Activated CD4-positive, alpha-beta T cell treated with anti-CD3 and anti-CD28 coated beads, Interleukin-2, amount 50 U/mL, for 4 hours (primary cell): ENCODE measurements at places on chromosomes 2 and 18.
A peak's percentile ranks its signal among the peaks of the same experiment; 100 is the strongest.

- DNase-seq, result no peak
Measured at GRCh38 chr2:30446602-30447148, 371 bp upstream of the LCLAT1 start.

DNA sequence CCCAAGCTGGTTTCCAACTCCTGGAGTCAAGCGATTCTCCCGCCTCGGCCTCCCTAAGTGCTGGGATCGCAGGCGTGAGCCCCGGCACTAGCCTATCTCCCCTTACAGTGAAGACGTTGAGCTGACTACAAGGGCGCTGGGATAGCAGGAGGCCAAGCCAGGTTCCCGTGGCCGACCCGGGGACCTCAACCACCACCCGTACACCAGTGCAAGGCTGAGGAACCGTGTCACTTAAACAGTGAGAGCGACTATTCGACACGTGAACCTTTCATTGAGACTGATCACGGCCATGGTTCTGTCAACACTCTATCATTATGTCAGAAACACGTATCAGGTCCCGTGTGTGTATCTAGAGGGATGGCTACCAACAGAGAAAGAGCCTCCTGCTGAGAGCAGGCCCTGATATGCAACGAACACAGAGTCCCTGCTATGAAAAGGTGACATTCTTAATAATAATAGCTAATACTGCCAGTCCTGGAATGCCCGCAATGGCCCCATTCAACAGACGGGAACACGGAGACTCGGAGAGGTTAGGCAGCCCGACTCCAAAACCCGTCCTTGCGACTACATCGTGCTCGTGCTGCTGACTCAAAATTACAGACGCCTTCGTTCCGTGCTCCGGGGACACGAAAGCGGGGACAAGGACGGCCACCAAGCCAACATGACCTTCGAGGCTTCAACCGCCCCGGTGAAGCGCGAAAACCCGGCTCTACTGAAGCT, 833 bp downstream of the AFG3L2 start:
- peak; percentile 23 for DNase-seq

DNA sequence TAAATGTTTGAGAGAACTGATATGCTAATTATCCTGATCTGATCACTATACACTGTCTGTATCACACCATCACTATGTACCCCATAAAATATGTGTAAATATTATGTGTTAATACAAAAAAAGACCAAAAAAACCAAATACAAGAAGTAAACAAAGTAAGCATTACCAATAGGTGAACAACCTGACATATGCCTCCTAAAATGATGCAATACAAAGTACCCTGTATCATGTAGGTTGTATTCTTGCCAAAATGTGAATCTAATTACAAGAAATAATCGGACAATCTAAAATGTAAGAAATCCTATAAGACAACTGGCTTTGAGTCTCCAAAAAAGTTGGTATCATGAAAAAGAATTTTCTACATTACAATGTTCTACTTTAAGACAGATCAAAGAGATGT, 7.8 kb downstream of the POLR1A start:
- DNase-seq, result no peak

GRCh38 chr2:101368376-101368775, 18.9 kb downstream of the CREG2 start:
- DNase-seq, result no peak

GRCh38 chr18:10153924-10154752, 240.3 kb downstream of the VAPA start:
- no peak for DNase-seq

- DNase-seq, result no peak
Measured at GRCh38 chr2:147482111-147482895, 362.5 kb upstream of the ACVR2A start.

GRCh38 chr2:218320704-218321336, 28.5 kb upstream of the TMBIM1 start:
- no peak for DNase-seq

DNA sequence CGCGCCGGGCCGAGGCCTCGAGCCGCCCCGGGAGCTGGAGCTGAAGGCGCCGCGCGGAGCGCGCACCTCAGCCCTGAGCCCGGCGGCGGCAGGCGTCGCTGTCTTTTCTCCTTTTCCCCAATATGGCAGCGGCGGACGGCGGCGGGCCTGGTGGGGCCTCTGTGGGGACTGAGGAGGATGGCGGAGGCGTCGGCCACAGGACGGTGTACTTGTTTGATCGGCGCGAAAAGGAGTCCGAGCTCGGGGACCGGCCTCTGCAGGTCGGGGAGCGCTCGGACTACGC, 369 bp downstream of the SMCHD1 start:
- DNase-seq, result no peak

GRCh38 chr2:230668184-230668938, 44.3 kb upstream of the CAB39 start:
- DNase-seq, result peak; percentile 28

DNA sequence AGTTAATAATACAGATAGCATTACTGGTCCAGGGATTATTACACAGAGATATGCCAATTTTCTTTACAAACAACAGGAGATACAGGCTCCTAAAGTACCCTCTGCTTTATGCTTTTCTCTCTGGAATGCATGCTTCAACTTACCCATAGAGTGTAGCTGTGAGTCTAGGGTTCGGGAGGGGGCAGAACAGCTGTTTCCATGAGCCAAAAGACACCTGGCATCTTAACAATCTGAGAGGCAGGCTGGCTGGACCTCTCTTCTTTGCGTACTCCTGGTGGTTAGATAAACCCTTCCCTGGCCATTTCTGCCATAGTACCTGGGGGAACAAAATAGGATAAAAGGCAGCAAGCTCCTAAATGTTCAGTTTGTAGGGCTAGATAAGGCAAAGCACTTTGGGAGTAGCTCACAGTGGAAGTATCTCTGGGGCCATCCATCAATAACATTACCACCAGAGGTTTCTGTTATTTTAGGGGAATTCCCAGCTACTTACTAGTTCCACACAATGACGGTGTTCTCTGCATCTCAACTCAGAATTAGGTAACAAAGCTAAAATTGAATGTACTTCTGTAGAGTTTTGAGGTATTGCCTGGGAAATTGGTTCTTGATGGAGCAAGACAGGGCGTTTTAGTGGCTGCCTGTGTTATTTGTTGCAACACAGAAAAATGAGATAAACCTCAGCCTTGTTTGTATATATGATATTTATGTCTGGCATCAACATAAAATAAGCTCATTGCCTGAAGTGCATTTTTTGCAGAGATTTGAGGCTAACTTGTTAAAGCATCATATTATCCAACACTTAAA, 6.2 kb upstream of the CCDC85A start:
- no peak for DNase-seq

DNA sequence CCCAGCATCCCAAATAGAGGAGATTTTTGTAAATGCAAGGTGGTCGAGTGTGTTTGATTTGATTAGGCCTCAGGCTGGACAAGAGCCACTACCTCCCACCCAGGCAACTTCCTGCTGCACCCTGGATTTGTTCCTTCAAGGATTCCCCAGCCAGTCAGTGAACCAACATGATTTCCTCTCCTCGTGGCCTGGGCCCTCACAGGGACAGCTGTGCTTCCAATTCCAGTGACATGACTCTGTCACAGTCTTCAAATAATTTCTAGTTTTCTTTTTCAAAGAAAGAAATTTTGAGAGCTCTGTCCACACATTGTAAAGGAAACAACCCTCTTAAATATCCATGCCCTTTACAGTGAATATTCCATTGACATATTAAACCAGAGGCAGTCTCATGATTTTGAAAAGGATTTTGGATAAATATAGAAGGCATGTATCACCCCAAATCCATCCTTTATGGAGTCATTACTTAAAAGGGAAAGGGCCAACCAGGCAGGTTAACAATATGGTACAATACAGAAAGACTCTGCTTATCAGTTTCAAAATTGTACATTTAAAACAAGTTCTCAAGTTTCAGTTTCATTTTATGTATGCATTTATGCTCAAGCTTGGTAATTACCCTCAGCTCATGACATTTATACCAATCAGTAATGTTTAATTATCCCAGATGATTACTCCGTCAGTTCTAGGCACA, 121.3 kb upstream of the FOSL2 start:
- no peak for DNase-seq

- no peak for DNase-seq
Measured at GRCh38 chr2:26394694-26395093, 7.0 kb upstream of the DRC1 start.

DNA sequence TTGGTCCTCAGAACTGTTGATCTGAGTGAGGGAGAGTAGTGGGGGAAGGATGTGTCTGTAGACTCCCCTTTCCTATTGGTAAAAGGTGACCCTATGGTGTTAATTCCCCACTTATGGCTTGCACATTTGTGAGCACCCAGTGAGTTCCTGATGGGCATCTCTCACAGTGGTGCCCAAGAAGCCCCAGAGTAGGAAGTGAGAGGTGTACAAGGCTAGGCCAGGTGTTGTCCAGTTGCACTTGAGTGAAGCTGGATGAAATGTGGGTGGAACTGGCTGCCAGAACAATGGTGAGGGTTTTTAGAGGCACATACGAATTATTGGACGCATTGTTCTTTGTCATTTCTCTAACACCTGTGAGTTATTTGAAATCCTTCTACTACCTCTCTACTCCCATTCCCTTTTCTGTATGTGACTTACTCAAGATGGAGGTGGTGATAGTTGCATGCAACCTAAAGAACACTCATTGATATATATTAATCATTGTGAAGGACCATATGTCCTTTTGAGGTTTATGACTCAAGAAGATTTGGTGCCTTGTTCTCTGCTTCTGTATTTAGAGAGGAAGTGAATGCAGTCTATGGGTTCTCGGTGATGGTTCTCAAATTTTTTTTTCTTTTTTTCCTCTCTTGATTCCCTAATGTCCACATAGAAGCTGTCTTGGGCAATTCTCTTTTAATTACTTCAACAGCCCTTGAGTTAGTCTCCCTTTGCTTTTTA, 162.7 kb downstream of the FSHR start:
- no peak for DNase-seq

DNA sequence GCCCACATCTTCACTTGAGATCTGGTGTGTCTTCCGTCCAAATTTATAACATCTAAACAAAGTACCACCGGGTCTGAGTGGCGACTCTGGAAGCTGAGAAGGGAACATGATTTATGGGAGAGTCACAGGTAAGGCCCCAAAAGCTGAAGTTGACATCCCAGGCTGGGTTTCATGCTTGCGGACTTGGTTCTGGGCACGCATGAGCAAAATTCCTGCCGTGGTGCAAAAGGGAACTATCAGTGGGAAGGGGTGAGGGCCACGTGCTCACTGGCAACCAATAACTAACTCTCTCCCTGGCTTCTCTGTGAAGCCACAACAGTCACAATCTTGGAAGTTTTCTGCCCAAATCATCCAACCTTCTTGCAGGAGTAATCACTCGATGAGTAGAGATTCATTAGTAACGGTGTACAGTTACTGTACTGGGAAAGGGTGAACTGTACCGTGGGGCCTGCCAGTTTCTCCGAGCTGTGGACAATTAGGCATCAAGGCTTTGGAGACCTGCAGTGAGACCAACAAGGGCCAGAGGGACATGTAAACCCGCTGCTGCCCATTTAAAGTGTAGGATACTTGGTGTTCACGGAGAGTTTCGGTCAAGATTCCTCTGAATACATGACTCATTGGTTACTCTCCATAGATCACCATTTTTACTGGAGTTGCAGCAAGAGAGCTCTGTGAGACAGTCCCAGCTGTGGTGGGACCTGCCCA, 69.4 kb upstream of the ASB18 start:
- no peak for DNase-seq

DNA sequence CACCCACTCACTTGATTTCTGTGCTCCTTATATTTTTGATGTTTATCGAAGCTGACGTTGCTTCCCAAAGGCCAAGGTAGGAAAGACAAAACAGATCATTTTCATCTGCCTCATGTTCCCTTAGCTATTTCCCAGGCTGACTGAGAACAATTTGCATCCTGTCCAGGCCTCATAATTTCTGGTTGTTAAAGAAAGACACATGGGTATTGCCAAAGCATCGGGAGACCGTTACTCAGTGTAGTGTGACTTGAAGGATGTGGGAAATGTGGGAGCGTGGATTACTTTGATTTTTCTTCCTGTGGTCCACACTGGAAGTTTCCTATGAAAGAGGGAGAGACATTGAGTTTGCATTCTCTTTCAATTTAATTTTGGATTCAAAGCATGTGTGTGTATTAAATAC, 204.6 kb downstream of the TRIB2 start:
- DNase-seq, result no peak

DNA sequence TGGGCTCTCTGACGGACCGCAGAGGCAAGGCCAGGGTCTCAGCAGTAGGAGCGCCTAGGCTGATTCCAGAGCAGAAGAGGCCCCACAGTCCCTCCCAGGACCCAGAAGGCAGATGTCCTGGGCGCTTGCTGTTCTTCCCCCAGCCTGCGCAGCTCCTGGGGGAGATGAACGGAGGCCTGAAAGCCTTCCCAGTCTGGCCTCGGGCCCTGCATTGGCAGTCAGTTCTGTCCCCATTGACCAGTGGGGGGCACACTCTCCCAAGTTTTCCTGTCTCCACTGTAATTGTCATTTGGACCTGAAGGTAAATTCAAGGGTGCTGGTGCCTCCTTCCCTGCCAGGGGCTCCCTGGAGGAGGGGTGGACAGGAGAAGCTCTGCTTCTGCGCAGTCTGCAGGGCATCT, 345.7 kb downstream of the CYP26B1 start:
- no peak for DNase-seq
